Suprapubic skin (tissue), 4 donors: ENCODE measurements at places on chromosomes 7 and 10.

DNA sequence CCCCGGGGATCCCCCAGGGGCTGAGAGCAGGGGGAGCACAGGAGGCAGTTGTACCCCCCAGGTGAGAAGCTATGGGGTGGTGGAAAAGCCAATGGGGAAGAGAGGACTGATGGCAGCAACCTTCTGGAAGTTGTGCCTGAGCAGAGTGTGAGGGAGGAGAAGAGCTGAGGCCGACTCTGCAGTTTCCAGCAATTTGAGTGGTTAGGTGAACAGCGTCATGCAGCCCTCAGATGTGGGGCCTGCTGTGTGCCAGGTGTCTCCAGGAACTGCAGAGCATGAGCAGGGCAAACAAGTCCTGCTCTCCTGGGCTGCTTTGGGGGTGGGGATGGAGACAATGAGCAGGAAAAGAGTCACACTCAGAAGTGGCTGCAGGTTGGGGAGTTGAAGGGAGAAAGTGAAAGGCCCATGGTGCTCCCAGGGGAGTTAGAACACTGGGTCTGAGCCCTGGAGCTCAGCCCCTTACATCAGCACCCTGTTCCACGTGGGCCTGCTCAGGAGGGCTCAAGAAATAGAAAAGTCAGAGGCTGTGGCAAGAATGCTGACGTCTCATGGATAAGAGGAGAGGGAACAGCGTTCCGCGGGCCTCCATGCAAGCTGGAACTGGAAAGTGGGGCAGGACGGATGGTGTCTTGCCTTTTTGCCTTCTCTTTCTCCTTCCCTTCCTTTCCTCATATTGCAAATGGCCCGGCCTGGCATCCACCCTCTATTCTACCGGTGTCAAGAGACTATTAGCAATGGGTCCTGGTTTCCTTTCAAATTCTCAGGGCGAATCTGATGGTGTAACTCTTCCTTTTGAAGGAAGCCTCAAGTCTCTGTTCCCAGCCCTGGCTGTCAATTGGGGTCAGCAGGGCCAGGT, 4.0 kb upstream of the AFAP1L2 start:
- no peak for DNase-seq

DNA sequence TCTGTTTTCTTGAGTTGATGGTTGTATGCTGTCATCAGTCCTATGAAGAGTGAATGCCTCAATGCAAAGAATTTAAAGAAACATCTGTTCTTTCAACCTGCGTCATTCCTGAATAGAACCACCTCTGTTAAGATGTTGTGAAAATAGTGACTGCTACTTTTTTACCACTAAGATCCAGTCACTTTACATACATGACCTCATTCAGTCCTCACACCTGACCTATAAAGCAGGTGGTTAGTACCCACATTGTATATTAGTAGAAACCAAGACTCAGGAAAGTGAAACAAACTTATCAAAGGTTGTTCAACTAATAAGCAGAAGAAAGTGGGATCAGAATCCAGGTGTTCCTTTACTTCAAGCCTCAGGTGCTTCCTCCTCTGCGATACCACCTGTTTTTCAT, 64.8 kb downstream of the ITGB8 start:
- no peak for DNase-seq

DNA sequence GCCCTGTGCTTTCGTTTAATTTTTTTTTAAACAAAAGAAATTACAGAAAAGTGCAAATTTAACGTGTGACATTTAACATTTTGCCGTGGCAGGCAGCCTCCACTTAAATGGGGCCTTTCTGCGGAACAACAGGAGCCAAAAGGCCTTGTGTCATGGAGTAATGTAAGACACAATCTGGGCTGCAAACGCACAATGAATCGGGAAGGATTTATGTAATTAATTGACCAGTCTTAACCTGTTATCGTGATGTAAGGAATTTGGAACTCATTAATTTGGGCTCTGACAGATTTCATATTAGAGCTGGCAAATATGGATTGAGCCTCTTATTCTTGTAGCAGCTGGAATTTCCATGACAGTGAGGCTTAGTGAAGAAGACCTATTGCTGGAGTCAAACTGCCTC, 86.4 kb downstream of the SNX10 start:
- DNase-seq, result no peak

DNA sequence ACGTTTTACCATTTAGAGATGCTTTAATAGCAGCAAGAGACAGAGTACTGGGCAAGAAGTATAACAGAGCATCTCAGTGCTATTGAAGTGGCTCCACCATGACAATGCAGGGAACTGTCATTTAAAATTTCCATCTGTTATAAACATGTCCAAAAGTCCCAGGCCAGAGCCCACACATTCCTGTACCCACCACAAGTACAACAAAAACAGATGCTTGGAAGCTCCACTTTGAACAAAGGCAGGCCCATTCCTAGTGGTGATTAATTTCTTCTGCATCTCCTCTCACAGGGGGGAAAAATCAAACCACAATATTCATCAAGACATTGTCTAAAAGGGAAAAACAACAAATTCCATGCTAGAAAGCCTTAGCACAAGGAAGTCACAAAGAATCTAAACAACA, 627.9 kb downstream of the PARD3 start:
- no peak for DNase-seq

DNA sequence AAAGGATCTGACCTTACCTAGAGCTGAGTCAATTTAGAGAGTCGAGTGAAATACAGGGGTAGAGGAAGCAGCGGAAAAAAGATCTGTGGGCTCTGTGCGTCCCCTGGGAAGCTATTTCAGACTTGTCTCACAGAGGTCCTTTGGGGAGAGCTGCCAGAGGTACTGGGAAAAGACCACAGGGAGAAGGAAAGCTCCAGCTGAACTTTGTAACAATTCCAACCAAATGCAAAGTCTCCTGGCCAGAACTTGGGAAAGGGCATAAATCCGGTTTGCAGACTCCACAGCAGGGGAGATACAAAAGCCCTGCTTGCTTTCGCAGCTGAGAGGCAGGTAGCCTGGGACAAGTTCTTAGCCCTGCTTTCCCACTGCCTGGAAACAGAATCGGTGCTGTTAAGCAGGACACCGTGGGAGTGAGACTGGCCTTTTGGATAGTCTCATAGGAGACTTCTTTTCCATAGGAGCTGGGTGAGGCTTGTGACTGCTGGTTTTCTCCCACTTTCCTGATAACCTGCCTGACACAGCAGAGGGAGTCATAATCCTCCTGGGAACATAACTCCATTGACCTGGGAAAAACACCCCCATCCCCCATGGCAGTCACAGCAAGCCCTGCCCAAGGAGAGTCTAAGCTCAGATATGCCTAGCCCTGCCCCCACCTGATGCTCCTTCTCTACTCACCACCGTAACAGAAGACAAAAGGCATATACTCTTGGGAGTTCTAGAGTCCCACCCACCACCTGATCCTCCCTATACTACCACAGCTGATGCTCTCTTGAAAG, 926.2 kb downstream of the KCNMA1 start:
- no peak for DNase-seq

- DNase-seq, result no peak
Measured at GRCh38 chr7:26100406-26101339, 51.3 kb upstream of the NFE2L3 start.

DNA sequence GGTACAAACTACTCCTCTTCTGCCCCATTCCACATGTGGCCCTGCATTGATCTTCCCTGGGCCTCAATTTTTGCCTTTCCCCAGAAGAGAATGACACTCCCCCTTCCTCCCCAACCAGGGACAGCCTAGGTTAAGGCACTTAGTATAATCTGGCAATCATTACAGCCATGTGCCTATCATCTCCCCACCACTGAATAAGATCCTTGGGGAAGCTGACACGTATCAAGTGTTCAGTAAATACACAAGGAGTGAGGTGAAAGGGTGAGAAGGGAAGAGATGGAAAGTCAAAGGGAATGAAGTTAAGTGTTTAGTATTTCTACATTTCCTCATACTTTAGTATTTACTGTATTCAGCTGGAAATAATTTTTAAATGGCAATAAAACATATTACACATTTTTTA, 31.9 kb downstream of the FBXW4 start:
- DNase-seq, result no peak

DNA sequence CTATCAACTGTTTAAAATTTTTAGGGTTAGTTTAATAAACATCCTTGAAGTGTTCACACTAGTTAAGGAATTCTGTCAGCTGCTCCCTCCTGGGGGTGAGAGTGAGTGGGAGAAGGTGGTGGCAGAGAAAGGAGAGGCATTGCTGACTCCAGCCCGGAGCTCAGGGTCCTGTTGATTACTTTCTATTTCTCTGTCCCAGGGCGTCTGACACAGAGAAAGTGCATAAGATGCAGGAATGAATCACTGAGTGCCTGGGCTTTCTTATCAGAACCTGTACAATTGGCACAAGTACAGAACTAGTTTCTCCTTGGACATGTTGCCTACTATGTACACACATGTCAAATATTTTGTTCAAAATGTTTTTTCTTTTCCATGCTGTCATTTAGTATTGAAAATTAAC, 410.8 kb upstream of the COBL start:
- DNase-seq, result no peak

DNA sequence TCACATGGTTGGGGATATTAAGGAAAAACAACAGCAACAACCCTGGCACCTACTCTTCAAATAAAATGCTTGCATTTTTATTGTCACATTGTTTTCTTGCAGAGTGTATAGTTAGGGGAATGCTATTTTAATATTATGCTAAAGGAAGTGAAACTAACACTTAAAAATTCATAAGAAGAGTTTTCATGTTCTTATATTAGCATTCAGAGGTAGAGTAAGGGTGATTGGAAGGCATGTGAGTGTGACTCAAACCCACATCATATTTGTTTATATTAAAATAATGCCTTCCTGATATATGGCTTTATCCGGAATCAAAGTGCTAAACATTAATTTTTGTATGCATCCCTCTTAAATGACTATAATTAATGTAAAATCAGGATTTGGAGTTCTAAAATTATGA, 59.8 kb upstream of the TES start:
- no peak for DNase-seq
